ENCODE measurements at places on chromosomes 3 and 15. TPM values are rescaled to one million over a fixed set of nuclear protein-coding genes. Genes with fewer than 3 reads are reported as not detected.
A peak's percentile ranks its signal among the peaks of the same experiment; 100 is the strongest.

The GHSR gene
- not detected for polyA plus RNA-seq

The PLA2G4E gene
- not detected for polyA plus RNA-seq

The HHLA2 gene
- polyA plus RNA-seq: not detected

GRCh38 chr3:14123308-14124222 is 1.1 kb downstream of the CHCHD4 start:
- DNase-seq: no peak

The FBXO40 gene
- polyA plus RNA-seq: not detected

GRCh38 chr3:37645517-37646380 is 215.9 kb upstream of the CTDSPL start:
- DNase-seq: no peak

The MOBP gene
- not detected for polyA plus RNA-seq

The FMN1 gene
- polyA plus RNA-seq: 1.4 TPM

DNA sequence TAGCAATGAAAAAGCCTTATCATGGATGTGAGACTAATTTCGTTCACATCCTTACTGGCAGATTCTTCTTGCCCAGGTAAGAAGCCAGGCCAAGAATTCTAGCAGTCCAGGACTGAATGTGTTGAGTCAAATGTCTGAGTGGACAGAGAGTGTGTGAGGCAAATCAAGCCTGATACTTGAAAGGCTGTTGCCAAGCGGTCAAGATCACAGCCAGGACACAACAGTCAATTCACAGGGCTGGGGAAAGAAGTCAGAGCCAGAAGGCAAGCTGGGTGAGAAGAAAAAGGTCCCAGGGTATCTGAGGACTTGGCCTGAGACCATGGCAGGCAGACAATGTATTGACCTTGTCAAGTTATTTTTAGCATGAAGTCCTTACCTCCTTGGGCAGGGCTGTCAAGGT is 301.3 kb downstream of the ZNF385D start:
- no peak for DNase-seq

DNA sequence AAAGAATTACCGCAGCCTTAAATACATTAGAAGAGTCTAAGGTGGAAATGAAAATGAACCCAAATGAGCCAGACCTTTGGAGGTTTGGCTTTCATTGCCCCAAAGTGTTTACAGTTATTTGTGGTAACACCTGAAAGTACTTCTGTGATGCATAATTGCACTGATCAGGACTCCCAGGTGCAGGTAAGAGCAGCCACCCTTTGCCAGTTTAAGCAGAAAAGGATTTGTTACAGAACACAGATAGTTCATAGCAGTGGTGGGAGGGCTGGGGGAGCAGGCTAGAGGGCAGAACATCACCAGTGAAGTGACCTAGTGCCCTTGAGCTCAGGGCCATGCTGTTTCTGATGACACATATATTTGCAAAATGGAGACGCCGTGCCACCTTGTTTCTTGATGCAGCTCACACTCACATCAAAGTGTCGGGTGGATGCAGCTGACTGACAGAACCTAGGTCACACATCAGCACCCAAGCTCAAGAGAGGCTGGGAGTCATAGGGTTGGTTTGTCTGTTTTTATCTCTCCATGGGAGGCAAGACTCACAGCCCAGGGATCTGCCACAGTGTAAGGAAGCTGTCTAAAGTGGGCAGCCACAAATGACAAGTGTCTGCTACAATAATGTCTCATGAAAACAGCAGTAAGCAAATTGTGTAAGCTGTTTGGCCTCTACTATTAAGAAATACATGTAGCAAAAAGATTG is 49.1 kb downstream of the NEK11 start:
- DNase-seq: no peak

The CILP gene
- polyA plus RNA-seq: 0.09 TPM

The TMEM207 gene
- not detected for polyA plus RNA-seq

GRCh38 chr3:5014391-5014790 is 35.2 kb downstream of the BHLHE40 start:
- peak; percentile 49 for DNase-seq

DNA sequence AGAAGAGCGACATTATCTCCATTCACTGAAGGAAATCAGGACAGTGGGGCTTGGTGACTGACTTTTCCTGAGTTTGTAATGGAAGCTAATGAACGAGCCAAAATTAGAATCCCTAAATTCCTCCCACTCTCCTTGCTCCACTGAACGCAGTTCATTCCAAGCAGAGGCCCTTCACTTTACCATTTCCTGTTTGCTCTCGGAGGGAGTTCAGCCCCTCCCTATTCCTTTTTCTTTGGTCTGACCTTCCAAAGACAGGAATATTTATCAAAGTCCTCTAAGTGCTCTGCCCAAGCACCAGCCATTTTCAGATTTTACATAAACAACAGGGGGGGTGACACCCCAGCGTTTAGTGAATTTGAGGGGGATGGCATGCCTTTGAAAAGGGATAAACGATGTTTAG is 24.0 kb upstream of the PTPRG start:
- no peak for DNase-seq

GRCh38 chr15:33860754-33861153 is 107.5 kb upstream of the CHRM5 start:
- DNase-seq: peak; percentile 73

DNA sequence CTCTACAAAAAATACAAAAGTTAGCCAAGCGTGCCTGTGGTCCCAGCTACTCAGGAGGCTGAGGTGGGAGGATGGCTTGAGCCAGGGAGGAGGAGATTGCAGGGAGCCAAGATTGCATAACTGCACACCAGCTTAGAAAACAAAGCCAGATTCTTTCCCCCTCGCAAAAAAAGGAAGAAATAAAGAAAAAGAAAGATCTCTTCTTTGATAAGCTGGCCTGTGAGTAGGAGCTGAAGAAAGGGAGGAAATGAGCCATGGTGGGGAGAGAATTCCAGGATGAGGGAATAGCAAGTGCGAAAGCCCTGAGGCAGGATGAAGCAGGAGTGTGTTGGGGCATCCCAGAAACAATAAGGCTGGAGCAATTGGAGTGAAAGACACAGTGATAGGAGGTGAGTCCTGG is 24.5 kb upstream of the TOP2B start:
- no peak for DNase-seq

The SPINK8 gene
- not detected for polyA plus RNA-seq

DNA sequence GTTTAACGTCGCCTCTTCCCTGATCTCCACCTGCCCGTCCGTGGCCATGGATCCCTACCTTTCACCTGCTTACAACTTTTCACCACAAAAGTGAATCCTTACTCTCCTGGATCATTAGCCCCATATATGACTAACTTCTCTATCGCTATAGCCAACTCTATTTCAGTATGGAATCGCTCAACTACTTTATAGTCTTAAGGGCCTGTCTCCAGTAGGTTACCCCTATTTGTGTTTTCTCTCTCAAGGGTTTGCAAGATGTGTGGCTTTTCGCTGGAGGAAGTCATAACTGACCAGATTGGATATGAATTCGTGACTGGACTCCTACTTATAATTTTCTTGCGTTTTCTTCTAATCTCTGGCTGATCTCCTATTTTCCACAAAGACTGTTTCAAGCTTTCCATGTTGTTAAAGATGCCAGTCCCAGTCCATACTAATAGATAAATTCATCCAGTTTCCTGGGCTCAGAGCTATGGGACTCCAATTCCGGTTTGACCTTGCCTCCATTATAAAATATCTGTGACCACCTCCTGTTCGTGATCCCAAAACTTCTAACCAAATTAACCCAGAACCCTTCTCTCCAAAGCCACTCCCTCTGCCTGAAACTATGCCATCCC is 1.3 kb upstream of the STAG1 start:
- DNase-seq: peak; percentile 48
